ENCODE measurements at places on chromosomes 4 and X.

- no peak for DNase-seq
These were observed 46.3 kb upstream of the NKX1-1 start for GRCh38 chr4:1452431-1453051.

- peak; percentile 18 for DNase-seq
These were observed 37.5 kb downstream of the PGRMC1 start for GRCh38 chrX:119273420-119274192.

DNA sequence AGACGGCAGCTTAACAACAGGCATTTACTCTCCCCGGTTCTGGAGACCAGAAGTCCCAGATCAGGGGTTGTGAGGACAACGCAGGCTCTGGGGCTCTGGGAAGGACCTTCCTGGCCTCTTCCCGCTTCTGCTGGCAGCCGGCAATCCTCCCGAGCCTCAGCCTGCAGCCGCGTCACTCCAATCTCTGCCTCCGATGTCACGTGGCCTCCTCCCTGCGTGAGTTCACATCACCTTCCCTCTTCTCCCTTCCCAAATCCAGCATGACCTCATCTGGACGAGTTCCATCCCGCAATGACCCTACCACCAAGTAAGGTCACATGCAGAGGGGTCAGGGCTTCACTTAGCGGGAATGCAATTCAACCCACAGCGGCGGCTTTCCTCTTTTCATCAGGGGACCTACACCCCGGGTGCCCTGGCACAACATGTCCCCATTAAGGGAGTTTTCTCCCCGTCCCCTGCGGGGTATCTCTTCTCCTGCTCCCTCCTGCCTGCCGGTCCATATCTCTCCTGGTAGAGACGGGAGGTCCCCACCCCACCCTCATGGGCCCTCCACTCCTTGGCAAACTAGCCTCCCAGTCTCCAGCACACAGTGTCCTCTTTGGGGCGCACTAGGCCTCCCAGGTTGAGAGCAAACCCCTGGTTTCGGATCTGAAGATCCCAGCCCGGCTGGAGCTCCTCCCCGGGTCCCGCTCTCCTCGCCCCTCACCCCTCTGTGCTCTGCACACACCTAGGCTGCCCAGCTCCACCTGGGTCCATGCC is 25.5 kb downstream of the ABLIM2 start:
- DNase-seq: no peak

- DNase-seq: peak; percentile 32
These were observed 171.0 kb upstream of the PPP1R2C start for GRCh38 chrX:42948723-42949657.

GRCh38 chrX:38860106-38861013 is 59.1 kb downstream of the MID1IP1 start:
- no peak for DNase-seq

DNA sequence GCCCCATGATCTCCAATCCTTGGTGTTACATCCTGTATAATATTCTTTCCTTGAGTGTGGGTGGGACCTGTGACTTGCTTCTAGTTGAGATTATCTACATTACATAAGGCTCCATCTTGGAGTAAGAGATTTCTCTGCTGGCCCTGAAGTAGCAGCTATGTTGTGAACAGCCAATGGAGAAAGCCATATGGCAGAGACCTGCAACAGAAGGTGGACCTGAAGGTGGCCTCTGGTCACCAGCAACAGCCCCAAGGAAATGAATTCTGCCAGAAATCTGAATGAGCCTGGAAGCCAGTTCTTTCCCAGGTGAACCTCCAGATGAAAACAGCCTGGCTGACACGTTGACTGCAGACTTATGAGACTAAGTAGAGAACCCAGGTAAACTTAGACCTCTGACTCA is 2.3 kb upstream of the INTS6L start:
- no peak for DNase-seq

DNA sequence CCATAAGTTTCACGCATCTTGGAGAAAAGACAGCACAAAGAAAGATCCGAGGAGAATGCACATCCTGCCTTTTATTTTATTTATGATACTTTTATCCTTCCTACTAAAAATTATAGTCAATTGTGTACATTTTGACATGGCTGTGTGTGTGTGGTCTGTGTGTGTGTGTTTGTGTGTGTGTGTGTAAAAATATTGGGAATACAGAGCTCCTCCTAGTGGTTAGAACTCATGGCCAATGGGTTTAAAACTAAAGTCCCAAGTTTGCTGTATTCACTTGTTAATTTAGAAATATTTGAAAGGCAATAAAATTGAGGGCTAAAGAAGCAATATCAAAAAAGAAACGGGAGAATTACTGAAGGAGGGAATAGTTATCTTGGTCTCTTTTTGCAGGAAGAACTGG is 47.5 kb downstream of the NKX6-1 start:
- DNase-seq: no peak

DNA sequence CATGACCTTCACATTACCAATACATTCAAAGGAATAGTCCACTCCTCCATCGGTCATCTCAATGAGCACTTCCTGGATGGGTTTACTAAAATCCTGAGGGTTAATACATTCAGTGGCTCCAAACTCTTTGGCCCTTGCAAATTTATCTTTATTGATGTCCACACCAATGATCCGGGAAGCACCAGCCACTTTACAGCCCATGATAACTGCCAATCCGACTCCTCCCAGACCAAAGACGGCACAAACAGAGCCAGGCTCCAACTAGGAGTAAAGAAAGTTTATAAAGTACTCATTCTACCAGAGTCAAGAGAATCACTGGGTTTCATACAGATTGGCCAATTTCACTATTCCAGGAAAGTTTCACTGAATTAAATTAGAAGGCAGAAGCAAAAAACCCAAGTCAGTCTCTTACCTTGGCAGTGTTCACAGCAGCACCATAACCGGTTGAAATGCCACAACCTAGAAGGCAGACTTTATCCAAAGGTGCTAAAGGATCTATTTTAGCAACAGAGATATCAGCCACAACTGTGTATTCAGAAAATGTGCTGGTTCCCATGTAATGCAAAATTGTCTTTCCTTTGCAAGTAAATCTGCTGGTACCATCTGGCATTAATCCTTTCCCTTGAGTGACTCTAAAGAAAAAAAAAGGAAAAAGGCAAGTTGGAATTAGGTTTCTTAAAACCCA is 12.2 kb downstream of the ADH5 start:
- DNase-seq: no peak

DNA sequence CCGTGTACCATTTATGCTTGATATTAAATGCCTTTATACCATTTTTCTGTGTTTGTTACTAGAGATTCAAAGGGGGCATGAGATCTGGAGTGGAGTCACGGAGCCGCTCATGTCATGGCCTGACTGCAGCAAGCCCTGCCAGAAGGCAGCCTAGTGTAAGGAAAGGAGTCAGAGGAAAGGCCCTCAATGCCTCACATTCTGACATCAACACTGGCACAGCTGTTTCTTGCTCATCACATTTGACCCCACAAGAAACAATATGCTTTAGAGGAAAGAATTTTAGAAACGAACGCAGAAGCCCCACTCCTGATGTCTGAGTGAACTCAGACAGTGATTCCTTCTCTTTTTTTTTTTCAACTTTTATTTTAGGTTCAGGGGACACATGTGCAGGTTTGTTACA is 322.4 kb upstream of the CPEB2 start:
- DNase-seq: no peak

DNA sequence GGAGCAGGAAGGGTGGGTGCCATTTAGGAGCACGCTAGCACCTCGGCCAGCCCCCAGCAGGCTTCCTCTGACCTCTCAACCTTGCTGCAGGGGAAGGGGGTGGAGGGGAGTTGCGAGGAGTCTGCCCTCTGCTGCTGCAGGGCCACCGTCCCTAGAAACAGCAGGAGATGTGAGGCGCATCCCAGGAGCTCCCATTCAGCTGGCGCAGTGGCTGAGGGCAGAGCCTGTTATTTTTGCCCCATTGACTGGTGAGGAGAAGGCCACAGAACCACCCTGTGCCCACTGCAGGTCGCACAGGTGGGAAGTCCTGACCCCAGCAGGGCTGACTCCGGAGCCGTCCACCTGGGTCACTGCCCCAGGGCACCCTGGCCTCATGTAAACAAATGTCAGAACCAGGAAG is 8.0 kb downstream of the PDE6B start:
- no peak for DNase-seq

DNA sequence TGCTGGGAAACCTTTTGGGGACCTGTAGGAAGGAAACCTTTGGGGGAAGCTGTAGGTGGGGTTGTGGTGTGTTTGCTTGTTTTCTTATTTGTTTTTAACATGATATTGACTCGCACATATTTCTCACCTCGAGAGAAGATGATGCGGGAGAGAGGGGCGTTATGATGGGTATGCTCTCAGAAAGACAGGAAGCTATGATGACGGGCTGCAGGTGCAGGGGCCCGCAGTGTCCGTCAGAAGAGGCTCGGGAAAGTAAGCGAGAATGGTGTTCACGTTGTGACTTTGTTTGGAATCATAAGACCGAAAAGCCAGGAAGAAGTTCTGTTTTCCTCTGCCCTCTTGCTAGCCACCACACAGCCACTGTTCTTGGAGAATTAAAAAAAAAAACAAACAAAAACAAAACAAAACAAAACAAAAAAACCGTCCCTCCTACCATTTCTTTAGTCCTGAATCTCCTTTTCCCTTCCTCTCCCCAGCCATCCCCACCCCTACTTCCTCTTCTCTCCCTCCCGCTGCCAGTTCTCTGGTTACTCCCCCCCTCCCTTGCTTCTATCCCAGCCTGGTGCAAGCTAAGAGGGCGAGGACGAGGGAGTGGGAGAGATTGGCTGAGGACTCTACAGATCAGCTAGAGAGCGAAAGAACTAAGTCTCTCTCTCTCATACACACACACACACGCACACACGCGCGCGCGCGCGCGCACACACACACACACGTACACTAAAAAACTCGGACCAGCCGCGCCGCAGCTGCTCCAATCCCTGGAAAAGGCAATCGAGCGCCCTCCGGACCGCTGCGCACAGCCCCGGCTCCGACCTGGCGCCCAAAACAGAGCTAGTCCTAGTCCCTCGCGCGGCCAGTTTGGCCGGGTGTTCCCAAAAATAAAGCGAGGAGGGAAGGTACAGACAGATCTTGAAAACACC is at the start of gene BMP3:
Gene BMP3 (plus strand): TSS at position 648 of the 920 bp plus-strand sequence. CDS start 577 bp downstream, outside the sequence.
- no peak for DNase-seq

DNA sequence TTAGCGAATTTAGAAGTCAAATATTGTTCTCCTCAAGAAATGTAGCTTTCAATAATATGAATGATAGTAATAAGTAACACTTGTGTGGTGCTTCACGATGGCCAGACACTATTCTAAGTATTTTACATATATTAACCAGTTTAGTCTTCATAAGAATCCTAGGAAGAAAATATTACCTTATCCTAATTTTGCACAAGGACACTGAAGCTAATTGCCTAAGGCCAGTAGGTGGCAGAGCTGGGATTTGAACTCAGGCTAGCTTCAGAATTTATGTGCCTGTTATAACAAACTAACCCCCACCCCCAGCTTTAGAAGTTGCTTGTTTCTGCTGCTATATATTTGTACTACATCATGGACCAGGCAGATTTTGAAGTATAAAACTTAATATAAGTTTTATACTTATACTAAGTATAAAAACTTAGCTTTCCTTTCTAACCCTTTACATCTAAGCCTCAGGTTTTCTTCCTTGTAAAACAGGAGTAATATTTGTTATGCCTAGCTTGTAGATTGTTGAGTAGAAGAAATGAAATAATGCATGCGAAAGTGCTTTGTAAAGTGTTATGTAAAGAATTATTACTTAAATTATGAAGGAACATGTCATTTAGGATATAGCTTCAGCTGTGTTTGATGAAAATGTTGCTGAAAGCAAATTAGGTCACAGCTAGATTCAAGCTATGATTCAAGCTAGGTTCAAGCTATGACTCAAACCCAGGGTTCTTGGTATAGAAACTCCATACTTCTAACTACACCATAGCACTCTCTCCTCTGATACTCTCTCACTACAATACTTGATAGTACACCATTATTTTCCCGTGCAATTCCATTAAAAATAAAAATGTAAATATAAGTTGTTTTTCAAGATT is 4.2 kb upstream of the CDS1 start:
- DNase-seq: no peak

DNA sequence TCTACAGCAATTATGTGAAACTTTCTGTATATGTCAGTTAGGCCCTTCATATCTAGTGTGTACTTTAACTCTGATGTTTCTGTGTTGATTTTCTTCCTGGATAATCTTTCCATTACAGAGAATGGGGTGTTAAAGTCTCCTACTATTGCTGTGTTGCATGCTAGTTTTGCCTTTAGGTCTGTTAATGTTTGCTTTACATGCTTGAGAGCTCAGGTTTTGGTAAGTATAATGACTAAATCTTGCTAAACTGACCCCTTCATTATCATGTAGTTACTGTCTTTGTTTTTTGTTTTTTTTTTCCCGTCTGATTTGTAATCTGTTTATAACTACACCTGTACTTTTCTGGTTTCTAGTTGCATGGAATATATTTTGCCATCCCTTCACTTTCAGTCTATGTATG is 63.6 kb upstream of the UGT2B15 start:
- no peak for DNase-seq

- no peak for DNase-seq
These were observed 225.9 kb downstream of the NR3C2 start for GRCh38 chr4:148216321-148216720.

GRCh38 chr4:146095091-146095690 is 80.3 kb upstream of the LSM6 start:
- no peak for DNase-seq

DNA sequence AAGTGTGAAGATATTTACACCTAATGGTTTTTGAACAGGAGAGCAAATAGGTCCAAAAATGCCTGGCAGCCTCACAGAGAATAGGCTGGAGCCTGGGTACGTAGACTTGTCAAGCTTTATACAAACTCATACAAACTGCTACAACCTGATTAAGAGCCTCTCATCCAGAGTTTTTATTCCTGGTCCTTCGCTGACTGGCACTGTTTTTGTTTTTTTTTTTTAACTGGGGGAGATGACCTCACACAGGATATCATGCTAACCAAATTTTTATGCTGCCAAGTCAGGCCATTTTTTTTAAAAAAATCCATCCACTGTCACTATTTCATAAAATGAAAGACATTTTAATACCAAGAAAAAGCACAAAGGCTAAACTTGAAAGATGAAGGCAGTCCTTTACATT is 1.9 kb downstream of the FAM114A1 start:
- DNase-seq: no peak

- no peak for DNase-seq
These were observed 502.8 kb downstream of the CFAP47 start for GRCh38 chrX:36422368-36422767.

DNA sequence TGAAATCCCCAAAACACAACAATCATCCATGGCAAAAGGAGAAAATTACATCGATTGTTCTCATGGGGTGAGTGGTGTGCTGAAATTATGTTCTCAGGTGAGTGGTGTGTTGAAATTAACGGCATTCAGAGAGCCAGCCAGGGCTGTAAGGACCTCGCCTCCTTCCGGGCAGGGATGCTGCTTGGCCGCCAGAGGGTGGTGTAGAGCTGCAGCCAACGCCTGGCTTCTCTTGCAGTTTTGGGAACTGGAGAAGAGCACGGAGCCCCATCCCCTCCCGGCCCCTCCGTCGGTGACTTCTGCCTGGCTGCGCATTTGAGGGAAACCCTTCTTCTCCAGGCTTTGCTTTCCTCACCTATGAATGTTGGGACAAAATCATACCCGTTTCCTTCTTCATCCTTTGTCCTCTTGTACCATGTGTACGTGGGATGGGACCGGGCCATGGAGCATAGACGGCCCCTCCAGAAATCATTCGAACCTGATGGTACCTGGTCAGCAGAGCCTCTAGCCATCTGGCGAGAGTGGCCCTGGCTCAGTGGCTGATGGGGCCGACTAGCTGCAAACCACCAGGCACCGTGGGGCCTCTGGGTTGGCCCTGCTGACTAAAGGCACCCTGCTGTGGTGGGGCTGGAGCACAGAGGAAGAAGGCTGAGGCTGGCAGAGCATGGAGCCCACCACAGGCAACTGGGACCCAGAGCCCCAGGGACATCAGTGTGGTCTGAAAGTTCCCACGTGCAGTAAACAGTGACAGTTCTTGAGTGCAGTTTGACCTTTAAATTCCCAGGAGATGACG is 28.4 kb downstream of the TRMT44 start:
- DNase-seq: peak; percentile 21

GRCh38 chr4:24743927-24744326 is 51.4 kb upstream of the SOD3 start:
- no peak for DNase-seq

All from activated effector memory CD4-positive, alpha-beta T cell treated with Interleukin-2 at 50 U/mL for 16 hours (primary cell).